ENCODE measurements at places on chromosomes 11 and 22. TPM values are rescaled to one million over a fixed set of nuclear protein-coding genes. Genes with fewer than 3 reads are reported as not detected.

The PANX3 gene
- total RNA-seq, result not detected

The VSTM5 gene
- total RNA-seq, result not detected

The CSF2RB gene
- total RNA-seq, result 0.16 TPM

The SLC16A8 gene
- not detected for total RNA-seq

The CCDC116 gene
- 0.45 TPM for total RNA-seq

DNA sequence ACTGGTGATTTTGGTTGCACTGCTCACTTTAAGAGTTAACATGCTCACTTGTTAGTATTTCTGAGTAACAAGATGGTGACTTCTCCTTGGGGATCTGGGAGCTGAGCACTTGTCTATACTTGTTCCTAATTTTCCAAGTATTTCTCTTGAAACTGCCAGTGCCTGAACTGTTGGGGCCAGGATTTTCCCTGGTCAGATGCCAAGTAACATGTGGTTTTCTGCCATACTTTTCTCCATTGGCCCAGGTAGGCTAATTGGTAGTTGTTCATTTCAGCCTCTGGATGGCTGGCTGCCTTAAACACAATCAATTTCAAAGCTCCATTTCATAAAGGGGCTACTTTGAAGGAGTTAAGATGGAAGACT is 35.0 kb downstream of the RNF141 start:
- DNase-seq, result no peak

DNA sequence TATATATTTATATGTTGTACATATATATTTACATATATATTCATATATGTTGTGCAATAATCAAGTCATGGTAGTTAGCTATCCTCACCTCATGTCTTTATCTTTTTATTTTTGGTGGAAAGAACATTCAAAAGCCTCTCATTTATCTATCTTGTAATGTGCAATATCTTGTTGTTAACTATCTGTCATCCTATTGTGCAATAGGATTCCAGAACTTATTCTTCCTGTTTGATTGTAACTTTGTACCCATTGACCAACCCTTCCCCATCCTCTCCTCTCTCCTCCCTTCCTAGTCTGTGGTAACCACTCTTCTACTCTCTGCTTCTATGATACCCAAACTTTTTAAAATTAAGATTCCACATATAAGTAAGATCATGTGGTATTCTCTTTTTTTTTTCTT is 115.6 kb upstream of the PDGFD start:
- no peak for DNase-seq

DNA sequence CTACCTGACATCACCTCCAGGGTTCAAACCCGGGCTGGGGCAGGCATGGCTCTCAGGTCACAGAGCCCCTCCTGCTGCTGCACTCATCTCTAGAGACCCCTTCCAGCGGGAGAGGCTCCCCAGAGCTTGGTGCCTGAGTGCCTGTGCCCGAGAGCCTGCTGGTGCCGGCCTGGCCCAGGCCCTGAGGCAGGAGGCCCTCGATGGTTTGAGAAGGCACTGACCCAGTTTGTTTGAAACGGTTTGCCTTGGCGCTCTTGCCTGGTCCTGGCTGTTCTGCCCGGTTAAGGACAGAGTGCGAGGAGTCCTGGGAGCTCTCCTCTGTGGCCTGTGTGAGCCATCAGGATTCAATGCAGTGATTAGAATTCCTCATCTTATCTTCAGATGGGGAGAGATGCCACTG is 88.9 kb downstream of the TBC1D22A start:
- no peak for DNase-seq

DNA sequence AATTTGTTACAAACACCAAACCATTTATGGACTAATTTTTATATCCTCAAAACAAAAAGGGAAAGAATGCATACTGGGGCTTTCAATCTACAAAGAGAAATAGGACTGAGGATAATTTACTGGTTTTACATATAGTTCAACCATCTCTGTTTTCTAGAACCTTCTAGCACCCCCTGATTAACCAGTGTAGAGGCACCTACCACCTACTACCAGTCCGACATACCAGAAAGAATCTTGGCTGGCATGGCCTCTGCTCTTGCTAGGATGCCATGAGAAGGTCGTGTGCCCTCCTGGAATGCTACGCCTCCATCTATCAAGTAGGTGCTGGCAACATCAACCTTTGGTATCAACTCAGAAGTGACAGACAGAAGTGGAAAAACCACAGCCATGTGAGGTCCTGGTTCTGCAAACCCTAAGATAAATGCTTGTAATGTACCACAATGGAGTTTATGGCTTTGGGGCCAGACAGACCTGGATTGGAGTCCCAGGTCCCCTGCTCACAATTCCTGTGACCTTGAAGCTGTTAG is 28.2 kb downstream of the MYH9 start:
- DNase-seq, result no peak

GRCh38 chr11:3745161-3745560 is 52.2 kb downstream of the NUP98 start:
- no peak for DNase-seq

GRCh38 chr11:120137187-120137610 is 714 bp downstream of the TRIM29 start:
- DNase-seq, result no peak

DNA sequence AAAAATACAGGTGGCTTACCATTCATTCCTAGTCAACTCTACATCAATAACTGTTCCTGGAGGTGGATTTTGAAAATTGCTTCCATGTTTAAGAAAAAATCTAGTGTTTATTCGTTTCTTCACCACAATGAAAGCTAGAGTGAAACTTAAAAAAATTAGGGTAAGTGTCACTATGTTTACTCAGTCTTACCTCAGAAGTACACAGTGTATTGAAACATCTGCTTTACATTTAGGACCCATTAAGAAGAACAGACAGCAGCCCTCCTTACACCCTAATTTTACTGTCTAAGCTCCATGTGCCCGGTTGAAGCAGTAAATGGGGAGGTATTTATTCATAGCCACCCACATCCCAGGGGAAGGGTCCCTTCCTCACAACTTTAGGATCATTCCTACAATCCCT is 51.4 kb downstream of the PIWIL3 start:
- no peak for DNase-seq

- DNase-seq, result no peak
These were observed 57.6 kb upstream of the FTH1 start for GRCh38 chr11:62024936-62025486.

All from activated CD8-positive, alpha-beta T cell treated with anti-CD3 and anti-CD28 coated beads for 36 hours (primary cell).